Left renal pelvis (tissue), 4 donors: ENCODE measurements at places on chromosomes 4 and X.

DNA sequence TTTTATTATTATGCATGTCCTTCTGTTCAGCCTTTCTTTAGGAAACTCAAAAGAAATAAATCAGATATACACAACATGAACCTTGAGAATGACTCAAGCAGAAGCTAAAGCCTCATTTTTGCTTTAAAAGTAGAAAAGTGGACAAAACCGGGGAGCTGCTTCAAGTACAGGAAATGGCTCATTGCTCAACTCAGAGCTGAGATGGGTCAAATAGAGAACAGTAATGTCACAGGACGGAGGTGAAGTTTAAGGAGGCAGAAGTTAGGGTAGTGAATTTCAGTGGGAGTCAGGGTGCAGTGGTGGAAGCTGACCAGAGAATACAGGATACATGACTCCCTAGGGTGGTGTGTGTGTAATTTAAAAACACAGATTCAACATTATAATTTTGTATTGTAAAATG is 22.2 kb downstream of the PHKA2 start:
- DNase-seq = no peak

DNA sequence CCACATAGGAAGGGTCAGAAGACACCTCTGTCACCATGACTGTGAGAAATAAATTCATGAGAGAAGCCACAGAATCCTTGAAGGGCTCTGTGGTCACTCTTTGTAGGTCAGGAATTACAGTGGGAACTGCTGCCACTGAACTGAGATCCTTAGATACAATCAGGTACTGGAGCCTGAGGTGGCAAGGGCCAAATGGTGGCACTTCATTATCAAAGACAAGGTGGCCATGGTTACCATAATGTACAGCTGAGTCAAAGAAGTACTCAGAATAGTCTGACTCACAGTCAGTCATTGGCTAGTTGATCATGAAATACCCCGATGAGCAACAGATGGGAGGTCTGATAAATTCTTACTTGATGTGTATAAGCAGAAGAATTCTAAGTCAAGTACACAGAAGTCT is 131.9 kb downstream of the RTL3 start:
- no peak for DNase-seq

GRCh38 chrX:129748305-129748704 is 9.5 kb downstream of the XPNPEP2 start:
- DNase-seq = no peak

GRCh38 chr4:108110450-108110849 is 58.3 kb downstream of the LEF1 start:
- DNase-seq = no peak

DNA sequence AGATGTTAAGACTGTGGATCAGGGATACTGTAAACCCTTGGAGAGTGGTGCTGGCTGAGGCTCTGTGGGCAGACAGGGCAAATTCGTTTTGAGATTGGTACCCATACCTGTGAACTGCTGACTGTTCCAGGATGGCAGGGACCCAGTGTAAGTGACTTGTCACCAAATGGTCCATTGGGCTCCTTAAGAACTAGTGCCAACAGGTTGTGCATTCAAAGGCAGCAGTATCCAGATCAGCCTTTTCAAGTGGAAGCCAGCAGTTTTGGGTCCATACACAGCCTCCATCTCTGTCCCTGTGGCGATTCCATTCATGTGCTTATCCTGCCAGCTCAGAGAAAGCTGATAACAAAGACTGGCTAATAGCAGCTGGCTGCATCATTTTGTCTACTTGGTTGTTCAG is 84.0 kb upstream of the SCOC start:
- DNase-seq = no peak

GRCh38 chr4:80313627-80314026 is 21.9 kb upstream of the CFAP299 start:
- no peak for DNase-seq

DNA sequence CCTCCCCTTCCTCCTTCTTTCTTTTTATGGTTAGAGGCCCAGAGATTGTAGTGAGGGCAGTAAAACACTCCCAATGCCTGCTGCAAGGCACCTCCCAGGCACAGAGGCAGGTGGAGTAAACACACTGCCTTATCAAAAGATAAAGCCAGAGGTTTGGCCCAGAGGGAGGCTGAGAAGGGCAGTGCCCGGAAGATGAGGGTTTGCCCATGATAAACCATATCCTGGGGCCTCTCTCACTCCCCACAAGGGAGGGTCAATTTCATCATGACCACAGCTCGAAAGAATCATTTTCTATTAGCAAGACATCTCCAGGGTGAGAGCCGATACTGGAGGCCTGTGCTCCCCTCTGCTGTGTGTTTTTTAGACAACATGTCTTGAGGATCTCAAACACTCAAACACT is 98.5 kb upstream of the FAM9C start:
- no peak for DNase-seq

DNA sequence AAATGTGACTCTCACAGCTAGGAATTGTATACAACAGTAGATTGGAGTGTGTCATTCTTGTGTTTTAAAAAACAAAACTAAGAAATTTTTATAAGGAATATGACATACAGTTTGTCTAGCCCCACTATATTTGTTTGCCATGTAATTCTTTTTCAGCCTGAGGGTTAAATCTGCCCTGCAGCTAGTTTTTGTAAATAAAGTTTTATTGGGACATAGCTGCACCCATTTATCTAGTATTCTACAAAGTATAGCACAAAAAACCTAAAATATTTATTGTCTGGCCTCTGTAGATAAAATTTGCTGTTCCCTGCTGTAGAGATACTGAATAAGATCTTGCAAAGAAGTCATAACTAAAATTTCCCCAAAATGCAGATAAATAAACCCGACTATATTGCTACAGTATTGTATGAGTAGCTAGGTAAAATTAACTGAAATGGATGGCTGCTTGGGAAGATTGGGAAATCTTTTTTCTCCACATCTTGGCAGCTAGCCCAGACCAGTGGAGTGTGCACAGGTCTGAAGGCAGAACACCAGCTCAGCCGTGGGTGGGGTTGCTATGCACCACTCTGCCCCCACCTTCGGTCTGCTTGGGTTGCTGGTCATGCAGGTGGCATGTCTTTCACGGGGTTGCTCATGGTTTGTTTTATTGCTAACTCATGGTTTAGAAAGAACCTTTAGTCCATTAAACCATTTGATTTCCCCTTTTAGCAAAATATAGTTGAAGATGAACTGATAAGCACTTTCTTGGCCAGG is 127.9 kb downstream of the KLHL8 start:
- peak; percentile 75 for DNase-seq

DNA sequence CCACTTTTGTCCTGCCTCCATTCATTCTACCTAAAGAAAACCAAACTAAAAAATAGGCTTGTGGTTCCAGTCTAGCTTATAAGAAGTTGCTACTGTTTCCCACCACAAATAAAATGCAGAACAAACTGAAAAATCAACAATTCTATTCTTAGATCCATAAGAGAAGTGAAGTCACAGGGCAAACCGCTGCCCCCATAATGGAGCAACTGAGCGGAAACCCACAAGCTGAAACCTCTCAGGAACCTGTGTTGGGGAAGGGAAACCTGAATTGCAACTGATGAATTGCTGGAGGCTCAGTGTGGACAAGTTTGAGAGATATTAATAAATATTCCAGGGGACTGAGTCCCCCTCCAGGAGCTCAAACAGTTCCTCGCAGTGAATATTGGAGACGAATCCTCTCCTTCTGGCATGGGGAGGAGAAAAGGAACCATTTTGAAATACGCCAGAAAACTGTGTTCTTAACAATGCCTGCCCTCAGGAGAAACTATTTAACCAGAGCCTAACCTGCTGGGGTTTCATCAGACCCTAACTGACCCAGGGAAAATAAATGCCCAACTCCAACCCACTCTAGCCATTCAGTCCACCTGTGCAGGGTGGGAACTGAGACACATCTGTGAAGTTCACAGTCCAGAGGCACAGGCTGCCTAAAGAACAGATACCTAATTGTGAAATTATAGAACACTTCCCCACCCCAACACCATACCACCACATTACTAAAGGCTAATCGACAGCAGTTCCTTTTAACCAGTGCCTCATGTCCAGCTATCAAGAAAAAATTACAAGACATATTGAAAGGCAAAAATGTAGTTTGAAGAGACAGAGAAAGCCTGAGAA is 22.8 kb upstream of the SH3RF1 start:
- DNase-seq = no peak

- DNase-seq = peak; percentile 40
These were observed 566 bp downstream of the CORIN start for GRCh38 chr4:47837094-47837907.

DNA sequence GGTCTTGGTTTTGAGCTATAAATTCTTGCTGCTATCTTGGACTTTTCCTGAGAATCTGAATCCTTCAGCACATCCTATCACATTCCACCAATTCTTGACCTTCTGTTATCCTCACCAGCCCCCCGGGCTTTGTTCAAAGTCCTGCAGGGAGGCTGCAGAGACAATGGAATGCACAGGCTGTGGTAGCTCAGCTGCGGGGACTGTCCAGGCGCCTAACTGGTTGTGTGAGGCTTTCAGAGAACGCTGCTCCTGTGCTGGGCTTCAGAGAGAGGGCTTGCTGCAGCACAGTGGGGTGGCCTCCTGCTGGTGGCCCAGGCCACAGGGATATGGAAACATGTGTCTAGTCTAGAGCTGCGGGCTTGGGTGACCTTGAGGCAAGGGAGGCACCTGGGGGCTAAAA is 196.3 kb upstream of the GATB start:
- DNase-seq = no peak
